ENCODE measurements at places on chromosomes 13 and 19.

DNA sequence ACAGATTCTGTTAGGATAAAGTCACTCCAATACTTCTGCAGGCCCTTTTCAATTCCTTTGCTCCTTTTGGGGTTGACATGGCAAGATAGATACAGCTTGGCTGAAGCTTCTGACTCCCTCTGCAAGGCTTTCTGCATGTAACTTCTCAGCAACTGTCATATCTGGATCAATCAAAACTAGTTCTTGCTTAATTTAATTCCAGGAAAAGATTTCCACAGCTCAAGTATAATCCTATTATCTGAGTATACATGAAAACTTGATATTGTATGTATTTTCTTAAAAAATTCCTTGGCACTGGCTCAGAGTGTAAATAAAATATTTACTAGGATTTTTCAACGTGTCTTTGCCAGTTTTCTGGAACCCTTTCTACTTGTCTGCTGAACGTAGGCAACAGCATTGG, 109.6 kb downstream of the STARD13 start:
- no peak for DNase-seq

GRCh38 chr19:10729411-10729810, 11.5 kb downstream of the DNM2 start:
- DNase-seq: peak; percentile 54

- peak; percentile 2 for DNase-seq
These were observed 111.5 kb downstream of the PTPRS start for GRCh38 chr19:5228932-5229777.

GRCh38 chr19:55581145-55581822, 636 bp upstream of the ZNF579 start:
- DNase-seq: no peak

GRCh38 chr13:51942189-51942588, 69.1 kb downstream of the ATP7B start:
- DNase-seq: no peak

DNA sequence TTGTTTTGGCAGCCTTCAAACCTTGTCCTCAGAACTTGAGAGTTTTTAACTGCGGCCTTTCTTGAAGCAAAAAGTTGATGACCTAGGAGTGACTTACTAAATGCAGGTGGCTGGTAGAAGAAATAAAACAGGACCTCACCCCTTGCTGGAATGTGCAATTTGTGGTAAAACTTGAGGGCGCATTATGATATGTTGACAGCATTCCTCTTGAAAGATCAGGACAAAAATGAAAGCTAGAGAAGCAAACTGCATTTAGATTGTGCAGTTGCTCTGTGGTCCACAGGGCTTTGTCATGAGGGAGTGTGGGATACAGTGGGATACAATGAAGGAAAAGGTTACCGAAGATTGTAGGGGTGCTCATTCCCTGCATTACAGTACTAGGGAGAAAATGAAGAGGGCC, 504.2 kb downstream of the GPC6 start:
- no peak for DNase-seq

GRCh38 chr13:27980280-27980998, 8.1 kb downstream of the URAD start:
- DNase-seq: no peak

DNA sequence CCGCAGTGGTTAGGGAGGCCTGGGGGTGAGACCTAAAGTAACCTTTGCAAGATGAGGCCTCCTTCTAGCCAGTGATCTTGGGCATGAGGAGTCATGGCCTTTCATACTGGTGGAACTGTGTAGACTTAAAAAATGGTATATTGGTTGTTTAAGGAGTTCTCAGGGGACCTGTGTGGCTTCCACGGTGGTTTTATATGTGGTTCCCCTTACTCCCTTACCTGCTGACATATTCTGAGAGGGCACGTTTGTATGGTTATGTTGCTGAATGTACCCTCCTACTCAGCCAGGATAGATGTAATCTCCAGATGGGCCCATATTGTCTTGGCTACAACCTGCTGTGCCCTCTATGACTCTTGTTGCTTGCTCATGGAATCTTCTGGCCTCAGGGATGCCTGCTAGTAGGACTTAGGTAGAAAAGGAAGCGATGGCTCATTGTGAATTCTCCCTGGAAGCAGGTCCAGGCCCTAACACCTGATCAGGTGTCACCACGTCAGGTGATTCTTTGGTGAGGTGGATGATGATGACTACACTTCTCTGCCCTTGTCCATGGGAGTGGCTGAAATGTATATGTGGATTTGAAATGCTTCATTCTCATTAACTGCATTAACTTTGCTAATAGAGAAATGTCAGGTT, 1.8 kb downstream of the ZNF460 start:
- DNase-seq: no peak

DNA sequence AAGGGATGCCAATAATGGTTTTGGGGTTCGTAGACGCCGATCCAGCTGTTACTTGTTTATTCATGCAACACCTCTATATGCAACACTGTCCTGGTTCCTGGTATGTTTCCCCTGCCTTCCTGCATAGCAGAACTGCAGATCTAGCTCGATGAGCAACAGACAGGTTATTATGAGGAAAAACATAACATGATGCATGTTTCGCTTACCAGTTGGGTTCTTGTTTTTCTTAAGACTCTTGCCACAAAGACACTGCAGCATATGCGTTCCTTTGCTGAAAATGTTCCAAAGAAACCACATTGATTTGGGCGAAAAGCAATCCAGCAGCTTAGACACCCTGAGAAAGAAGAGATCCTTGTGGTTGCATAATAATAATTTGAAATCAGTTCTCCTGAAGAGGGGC, 583 bp downstream of the FGF14 start:
- no peak for DNase-seq

- DNase-seq: no peak
These were observed 1216.0 kb downstream of the SLITRK5 start for GRCh38 chr13:88887045-88887662.

GRCh38 chr19:44614313-44614712, 950 bp downstream of the IGSF23 start:
- DNase-seq: no peak

DNA sequence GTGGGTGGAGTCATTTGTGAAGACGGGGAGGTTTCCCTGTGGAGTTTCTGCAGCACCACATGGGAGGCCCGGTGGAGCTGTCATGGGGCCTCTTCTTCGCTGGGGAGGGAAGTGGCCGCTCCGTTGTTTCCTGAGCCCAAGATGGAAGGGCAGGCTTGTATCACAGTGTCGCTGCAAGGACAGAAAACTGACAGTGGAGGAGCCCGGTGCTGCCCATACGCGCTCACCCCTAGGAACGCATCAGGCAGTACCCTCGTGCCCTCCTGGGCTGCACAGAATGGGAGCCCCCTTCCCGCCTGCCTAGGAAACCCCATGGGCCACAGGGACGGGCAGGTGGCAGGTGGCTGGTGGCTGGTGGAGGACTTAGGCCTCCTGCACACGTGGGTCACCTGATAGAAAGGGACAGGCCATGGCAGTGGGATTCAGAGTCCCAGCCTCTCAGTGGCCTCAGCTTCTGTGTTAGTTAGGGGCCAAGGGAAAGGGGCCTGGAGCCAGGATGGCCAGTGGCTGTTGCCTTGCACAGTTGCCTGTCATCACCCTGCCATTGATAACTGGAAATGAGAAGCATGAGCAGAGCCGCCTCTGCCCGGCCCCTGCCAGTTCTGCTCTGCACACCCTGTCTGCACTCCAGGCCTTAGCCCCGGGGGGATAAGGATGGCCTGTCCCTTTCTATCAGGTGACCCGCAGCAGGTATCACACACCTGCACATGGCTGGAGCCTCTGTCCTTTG, 7.6 kb downstream of the COL4A2 start:
- no peak for DNase-seq

- peak; percentile 78 for DNase-seq
These were observed 39.7 kb downstream of the CAB39L start for GRCh38 chr13:49403996-49404702.

GRCh38 chr19:43731346-43731745, 15.5 kb downstream of the IRGC start:
- DNase-seq: no peak

DNA sequence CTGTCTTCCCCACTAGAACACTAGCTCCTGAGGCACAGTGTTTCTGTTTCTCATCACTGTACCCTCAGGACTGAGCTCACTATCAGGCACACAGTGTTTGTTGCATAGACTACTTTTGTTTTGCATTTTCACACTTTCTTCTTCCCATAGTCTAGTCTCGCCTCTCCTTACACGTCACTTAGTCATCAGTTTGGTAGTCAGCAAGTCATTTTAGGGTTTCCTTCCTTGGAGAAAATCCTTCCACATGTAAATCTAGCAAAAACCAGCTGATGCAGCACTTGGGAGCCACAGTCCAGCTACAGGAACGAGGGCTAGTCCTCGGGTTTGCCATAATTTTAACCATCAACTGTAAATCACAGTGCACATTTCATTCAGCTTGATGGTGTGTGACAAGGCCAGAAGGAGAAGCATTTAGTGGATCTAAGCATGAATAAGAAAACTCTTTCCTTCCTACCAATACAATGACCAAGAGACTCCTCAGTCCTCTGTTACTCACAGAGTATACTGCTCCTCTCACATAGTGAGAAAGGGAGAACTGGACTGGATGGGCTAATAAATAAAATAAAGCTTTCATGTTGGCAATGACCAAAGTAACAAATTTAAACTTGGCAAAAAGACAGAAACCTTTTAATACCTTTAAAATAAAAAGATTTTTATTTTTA, 221.0 kb downstream of the KLF12 start:
- DNase-seq: no peak

- peak; percentile 96 for DNase-seq
These were observed at the start of gene FGF22 for GRCh38 chr19:639253-640160. Gene FGF22, plus strand, starts transcription at chr19:639879. Its CDS starts 47 bp downstream, at chr19:639926.

DNA sequence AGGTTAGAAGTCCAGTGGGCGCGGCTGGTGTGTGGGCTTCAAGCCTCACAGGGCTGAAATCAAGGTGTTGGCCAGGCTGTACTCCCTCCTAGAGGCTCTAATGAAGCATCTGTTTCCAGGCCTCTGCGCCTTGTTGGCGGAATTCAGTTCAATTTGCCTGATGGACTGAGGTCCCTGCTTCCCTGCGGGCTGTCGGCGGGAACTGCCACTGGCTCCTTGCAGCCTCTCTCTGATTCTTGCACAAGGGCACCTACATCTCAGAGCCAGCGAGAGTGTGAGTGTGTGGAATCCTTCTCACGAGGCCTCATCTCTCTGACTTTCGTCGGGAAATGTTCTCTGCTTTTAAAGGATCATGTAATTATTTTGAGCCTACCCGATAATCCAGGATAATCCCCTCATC, 128.6 kb downstream of the DLEU7 start:
- no peak for DNase-seq

- no peak for DNase-seq
These were observed 54.1 kb downstream of the GJA3 start for GRCh38 chr13:20106742-20107141.

DNA sequence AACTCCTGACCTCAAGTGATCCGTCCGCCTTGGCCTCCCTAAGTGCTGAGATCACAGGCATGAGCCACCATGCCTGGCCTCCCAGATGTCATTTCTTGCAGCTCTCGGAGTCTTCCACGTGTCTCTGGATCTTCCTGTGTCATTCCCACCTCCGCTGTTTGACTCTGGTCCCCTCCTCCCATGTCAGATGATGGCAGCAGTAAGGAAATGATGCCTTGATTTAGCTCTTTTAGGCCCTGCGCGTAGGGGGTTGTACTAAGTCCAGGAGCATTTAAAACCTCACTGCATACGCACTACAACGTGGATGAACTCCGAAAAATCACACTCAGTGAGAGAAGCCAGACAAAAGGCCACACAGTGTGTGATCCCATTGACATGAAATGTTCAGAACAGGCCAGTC, 113.1 kb downstream of the GNG7 start:
- DNase-seq: no peak

DNA sequence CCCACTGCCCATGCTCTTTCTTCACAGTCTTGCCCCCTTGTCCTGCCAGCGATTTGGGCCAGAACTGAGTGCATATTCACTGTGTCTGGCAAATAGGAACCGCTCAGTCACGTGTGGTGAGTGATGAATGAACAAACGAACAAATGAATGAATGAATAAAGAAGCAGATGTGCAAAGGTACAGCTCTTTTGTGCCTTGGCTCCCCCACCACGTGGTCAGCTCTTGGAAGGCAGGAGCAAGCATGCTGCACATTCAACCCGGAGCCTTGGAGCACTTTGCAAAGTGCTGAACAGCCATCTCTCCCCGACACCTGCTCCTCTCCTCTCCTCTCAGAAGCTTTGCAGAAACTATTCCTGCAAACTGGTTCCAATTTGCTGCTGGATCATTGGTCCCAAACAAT, 52.4 kb downstream of the LATS2 start:
- DNase-seq: no peak

DNA sequence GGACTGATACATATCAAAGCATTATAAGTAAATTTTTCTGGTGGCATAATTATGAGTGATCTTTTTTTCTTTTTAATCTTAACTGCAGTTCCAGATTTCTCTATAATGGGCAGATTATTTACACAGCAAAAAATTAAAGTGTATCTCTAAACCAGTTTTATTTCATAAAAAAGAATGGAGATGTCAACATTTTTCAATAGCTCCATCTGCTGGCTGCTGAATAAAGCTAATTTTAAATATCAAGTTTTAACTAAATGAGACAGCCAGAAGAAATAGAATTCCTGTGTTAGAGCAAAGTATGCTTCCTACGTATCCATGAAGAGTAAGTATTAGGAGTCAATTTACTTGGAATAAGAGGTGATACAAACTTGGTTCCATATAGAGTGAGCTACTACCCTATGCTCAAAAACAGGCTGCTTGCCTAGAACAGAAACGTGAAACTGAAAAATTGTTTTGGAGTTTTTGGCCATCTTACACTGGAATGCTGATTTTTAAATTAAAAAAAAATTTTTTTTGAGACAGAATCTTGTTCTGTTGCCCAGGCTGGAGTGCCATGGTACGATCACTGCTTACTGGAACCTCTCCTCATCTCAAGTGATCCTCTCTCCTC, 5.0 kb upstream of the PDS5B start:
- DNase-seq: peak; percentile 61

- no peak for DNase-seq
These were observed 466.6 kb upstream of the PCDH9 start for GRCh38 chr13:67696775-67697174.

- peak; percentile 60 for DNase-seq
These were observed 13.8 kb downstream of the DNASE2 start for GRCh38 chr19:12867120-12868099.

- DNase-seq: peak; percentile 11
These were observed 42.8 kb upstream of the NPAS1 start for GRCh38 chr19:46976845-46977320.

GRCh38 chr19:39438270-39438934, 2.7 kb upstream of the RPS16 start:
- no peak for DNase-seq

GRCh38 chr19:57830071-57830602, at the start of gene ZNF587B:
Gene ZNF587B, plus strand, starts transcription at chr19:57830299. Its CDS starts 230 bp downstream, at chr19:57830529.
- no peak for DNase-seq

DNA sequence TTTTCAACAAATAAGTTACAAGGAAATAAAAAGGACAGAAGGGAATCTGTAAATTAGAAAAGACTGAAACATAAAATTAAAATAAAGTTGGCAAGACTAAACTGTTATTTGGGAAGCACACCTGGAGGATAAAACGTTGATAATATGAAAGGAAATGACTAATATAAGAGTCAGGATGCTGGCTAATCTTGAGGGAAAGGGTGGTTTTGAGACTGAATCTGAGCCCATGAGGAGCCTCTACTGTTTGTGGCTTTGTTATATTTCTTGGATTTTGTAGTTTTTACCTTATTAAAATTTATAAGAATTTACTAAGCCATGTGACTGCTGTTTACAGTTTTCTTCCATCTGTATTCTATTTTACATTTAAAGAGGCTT, 718.0 kb upstream of the SPRY2 start:
- no peak for DNase-seq

GRCh38 chr19:10270180-10270615, 722 bp upstream of the ICAM1 start:
- DNase-seq: peak; percentile 98

Measured in suppressor macrophage treated with lipopolysaccharide for 4 hours (primary cell).